ENCODE measurements at places on chromosomes 3 and 15. TPM values are rescaled to one million over a fixed set of nuclear protein-coding genes. Genes with fewer than 3 reads are reported as not detected.

MAN2C1 gene
- 112 TPM for total RNA-seq

DNA sequence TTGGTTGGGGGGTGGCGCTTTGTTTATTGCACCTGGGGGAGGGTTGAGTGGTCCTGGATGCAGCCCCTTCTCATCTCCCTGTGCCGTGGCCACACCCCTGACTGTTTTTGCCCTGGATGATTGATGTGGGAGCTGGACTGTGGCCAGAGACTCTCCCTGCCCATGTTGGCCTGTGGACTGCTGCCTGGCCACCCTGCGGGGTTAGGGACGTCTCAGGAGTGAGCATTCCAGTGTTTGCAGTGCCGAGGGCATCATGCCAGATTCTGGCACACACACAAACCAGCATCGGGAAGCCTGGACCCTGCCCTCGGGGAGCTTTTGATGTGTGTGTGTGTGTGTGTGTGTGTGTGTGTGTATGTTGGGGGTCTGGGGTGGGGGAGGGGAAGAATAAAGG is 15.8 kb downstream of the APBA2 start:
- DNase-seq, result no peak

DNA sequence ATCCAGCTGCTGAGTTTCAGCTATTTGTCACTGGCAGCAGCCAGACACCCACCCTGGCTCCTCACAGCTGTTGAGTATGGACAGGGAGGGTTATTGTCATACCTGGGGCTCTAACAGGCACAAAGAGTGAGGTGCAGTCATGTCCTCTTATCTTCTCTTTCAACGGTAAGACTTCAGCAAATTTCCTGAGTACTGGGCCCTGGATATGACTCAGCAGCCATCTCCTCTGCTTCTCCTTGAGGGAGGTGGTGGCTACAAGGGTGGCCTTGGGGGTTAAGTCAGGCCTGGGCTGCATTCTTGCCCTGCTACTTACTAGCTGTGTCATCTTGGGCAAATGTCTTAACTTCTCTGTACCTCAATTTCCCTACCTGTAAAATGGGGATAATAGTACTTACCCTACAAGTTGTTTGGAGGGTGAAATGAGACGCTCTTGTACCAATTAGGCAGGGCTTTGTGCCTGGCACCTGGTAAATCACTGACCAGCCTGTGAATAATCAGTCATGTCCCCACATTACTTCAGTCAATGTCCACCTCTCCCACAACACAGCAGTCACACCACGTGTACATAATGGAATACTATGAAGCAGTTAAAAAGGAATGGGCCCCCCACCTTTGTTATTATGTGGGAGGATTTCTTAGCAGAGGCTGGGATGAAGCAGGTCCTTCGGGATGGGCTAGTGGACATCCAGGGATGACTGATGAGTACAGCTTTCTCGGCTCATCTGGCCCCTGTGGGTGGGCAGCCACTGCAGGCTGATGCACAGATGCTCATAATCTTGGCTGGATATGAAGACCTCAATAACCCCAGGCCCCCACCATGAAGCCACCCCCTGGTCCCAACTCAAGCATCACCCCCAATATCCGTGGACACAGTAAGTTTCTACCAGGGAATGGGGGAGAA is 528.8 kb downstream of the SHQ1 start:
- DNase-seq, result no peak

- no peak for DNase-seq
Observed at GRCh38 chr3:195911041-195911945, 2.9 kb upstream of the TNK2 start.

RTP4 gene
- total RNA-seq, result not detected

DNA sequence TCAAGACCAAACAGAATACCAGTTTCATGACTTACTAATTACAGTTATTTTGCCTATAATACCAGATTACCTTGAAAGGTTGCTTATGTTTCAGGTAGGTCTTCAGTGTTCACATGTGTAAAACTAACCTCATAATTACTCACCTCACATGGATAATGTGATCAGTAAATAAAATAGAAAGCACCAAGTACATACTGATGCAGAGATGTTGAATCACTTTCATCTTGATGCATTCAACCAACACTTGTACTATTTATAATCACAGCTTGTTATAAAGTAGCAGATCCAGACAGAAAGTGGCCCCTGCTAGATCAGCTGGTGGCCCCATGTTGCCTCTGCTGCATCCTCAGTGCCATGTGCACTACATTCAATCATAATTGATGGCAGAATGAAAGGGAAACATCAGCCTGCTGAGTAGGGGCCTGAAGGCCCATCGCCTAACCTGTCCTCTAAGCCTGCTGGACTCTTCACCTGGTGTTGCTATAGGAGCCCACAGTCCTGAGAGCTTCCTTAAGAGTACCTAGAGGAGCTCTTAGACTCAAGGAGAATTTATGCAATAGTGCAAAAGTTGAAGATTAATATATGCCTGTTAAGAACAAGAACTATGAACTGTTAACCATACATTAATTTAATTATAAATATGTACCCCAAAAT is 154.3 kb downstream of the PLCL2 start:
- no peak for DNase-seq

DUOXA2 gene
- not detected for total RNA-seq

ATP13A3 gene
- 75.8 TPM for total RNA-seq

TRAT1 gene
- total RNA-seq, result not detected

GRCh38 chr3:31384117-31384516 is 148.6 kb upstream of the STT3B start:
- DNase-seq, result no peak

STRIT1 gene
- not detected for total RNA-seq

DNA sequence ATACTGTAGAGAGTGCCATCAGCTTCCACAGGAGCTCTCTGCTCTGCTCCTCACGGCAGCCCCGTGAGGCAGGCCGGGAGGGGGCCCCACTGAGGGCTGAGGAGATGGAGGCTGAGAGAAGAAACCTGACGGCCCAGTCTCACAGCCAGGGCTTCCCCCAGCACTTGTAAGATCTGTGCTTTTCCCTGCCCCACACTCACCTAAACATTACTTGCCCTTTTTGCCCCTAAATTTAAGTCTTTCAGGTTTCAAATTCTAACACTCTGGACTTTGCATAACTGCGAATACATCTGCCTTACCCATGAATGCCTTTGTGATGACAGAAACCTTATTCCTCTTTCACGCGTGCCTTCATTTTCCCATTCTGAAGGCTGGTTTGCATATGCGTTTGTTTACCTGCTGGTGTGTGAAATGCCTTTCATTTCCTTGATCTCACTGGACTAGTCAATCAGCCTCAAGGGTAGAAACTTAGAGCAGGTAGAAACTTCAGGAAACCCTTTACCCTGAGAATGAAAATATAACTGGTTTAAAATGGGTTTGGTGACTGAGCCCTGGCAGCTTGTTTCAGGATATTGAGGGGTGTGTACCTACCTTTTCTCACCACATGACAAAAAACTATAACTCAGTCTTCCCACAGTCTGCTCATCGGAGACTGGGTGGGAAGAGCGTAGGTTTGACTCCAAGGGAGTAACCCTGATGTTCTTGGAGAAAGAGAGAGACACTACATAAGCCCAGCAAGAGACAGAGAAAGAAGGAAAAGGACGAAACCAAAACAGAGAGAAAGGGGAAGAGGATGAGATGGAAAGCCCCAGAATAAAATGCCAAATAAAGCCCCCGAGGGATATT is 20.1 kb downstream of the SLC12A8 start:
- DNase-seq, result peak; percentile 58

XRN1 gene
- 13.7 TPM for total RNA-seq

DNA sequence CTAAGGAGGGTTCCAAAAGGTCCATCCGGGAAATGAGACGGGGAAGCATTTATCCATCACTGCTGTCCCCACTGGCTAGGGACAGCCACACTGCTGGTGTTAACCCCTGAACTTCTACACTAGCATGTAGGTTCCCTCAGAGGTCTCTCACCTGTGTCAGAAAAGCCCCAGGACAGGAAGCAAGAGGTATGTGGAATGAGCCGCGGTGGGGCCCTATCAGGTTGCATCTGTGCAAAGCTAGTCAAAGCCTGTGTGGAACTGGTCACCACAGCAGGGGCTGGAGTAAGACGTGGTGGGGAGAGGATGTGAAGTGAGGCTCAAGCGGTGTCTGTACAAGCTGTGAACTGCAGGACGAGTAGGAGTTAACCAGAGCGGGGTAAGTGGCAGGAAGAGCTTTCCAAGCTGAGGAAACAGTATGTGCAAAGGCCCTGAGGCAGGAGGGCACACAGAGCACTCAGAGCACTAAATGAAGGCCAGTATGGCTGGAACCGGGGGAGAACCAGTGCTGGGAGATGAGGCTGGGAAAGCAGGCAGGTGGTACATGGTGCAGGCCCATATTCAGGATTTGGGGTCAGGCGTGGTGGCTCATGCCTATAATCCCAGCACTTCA is 57.8 kb downstream of the MEGF11 start:
- no peak for DNase-seq

DNA sequence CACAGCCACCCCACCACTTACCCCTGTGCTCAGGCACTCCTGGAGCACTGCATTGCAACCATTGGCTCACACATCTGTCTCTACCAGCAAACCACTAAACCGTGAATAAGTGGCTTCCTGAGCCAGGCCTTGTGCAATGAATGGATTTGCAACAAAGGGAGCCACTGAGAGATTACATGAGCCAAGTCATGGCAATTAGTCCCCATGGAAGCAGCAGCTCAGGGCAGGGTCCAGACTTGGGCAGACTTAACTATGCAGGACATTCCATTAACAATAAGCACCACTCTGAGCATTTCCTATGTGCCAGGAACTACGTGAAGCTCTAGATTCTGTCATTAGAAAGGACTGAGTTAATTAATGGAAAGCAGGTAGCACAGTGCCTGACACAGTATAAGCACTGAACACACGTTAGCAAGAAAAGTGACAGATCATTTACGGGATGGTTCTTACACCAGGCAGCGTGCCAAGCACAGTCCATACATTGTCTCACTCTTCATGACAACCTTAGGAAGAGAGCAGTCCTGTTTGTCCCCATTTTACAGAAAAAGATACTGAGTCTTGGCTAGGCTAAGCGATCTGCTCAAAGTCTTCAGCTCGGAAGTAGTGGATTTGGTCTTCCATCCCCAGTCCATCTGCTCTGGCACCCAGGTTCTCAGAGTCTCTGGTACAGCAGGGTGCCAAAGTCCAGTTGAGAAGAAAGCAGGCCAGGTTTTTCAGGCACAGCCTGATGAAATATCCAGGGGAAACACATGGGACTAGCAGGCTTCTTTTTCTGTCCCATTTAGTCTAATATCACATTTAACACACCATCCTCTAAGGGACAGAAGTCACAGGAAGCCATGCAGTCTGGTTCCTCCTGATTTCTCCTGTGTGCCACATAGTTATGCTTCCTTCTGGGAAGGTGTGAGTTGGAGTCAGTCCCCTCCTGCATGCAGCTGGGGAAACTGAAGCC is 44.1 kb downstream of the LIPC start:
- DNase-seq, result no peak

DNA sequence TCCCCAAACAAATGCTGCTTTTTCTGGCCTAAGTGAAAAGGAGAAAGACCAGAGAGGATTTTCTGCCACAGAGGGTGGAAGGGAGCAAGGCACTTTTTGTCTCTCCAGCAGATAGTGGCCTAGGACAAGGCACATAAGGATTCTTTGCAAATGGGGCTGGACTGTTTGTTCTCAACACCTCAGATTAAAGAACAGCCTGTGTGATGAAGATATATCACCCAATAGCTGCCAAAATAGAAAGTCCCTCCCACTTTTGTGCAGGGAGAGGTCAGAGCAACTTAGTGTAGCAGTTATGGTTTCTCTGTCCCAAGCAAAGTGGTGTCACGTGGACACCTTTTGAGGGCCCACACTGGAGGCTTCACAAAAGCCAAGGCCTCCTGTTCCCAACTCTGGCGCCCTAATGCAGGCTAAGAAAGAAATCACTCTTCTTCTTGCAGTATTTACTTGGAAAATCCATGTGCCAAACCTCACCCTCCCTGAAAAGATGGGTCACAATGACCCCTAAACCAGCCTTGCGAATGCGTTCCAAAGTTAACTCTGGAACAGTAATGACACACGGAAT is 84.9 kb downstream of the LRIG1 start:
- DNase-seq, result no peak

HYKK gene
- 3.1 TPM for total RNA-seq

- DNase-seq, result no peak
Observed at GRCh38 chr3:30526031-30526430, 80.4 kb upstream of the TGFBR2 start.

SEMA6D gene
- total RNA-seq, result 15.8 TPM

STXBP5L gene
- total RNA-seq, result 4.7 TPM

DNA sequence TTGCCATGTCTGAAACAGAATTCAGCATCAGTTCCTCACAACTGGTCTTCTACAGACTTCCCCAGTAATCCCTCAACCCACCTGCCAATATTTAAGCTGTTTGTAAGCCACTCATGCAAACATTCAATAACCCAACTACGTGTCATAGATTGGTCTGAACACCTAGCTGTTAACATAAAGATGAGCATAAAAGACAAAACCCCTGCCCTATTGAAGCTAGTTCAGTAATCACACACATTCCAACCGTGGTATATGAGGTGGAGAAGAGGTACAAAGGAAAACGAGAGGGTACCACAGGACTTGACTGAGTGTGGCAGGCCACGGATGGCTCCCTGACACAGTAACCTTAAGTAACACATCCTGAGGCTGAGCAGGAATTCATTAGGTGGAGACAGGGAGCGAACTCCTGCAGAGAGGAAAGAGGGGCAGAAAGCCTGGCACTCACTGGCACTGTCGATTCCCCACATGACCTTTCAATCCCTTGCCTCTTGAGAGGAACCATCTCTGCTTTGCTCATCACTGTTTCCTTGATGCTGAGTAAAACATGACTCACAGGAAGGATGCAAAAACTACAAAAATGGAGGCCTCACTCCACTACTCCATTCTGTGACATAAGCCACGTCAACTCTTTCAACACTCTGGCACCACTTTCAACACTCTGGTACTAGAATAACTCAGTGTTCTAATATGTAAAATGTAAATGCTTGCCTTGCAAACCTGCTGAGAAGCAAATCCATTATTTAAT is 31.3 kb downstream of the RPN1 start:
- no peak for DNase-seq

ABI3BP gene
- 0.28 TPM for total RNA-seq

ERC2 gene
- 15.4 TPM for total RNA-seq

SAMD7 gene
- not detected for total RNA-seq

DNA sequence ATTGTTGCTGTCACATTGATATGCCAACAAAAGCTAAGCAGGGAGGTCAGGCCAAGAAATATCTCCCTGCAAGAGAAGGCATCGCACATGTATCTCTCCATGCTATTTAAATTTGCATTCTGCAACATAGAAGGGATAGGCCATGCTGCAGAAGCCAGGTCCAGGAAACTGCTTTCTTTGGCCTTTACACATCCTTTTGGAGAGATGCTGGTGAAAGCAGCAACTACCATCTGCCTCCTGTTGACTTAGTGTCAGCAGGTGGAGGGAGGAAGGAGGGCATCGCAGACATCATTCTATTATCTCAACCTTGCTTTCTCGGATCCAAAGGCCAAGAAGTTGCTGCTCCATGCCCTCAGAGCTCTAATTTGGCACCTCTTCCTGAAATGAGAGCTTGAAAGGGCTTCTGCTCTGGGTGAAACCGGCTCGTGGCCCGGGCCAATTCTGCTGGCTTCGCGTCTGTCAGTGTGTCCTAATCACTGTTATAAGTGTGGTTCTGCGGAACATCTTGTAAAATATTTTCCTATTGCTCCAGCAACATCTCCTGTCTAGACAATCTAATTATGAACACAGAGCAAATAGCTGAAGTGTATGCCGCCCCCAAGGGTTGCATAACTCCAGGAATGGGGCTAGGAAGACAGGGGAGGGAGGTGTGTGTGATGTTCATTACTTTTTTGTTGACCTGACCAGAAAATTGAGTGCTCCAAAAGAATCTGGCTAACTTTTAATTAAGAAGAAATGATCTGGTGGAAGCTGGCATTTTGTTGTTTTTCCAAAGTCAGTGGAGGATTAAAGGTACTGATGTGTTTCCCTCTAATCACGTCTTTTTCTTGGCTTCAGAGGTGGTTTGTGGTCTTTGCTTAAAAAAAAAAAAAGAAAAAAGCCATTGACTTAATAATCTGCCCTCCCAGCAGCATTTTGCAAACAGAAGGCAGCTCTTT is 89.1 kb downstream of the TPRG1 start:
- DNase-seq, result no peak
